CD4-positive, alpha-beta T cell treated with Interleukin-4 for 4 hours (primary cell): ENCODE measurements at places on chromosomes 12 and 14.

- DNase-seq = no peak
Measured at GRCh38 chr12:14326699-14327098, 38.8 kb upstream of the ATF7IP start.

DNA sequence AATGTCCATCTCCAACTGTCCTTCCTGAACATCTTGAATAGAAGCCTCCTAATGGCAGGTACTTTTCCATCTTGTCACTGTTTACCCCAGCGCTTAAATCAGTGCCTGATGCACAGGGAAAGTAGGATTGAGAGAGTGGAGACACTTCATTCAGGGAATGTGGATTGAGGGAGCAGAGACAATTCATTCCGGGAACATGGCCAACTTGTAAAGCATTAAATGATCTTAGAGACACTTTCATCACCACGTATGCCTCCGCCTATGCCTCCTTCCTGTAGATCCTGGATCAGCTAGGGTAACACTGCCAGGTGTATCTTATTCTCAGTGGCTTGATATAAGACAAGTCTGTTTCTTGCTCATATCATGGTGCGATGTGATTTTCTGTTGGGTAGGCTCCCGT, 67.6 kb upstream of the CSRP2 start:
- DNase-seq = no peak

- DNase-seq = no peak
Measured at GRCh38 chr12:6508087-6508486, 14.2 kb downstream of the NCAPD2 start.

DNA sequence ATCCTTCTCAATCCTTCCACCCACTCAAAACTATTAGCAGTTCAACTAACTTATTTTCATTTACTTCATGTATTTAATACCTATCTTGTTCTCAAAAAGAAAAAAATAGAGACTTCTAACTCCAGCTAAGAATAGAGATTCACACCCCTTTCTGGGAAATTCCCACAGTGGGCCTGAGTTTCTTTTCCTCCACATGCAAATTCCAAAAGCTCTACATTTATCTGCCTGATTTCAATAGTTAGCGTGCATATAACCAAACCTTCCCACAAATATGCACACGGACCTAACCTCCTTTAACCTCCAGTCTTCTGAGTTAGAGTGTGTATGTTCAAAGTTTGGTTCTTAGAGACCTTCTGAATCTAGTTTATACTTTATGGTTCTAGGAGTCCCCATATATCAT, 62.5 kb downstream of the GRIN2B start:
- DNase-seq = no peak

DNA sequence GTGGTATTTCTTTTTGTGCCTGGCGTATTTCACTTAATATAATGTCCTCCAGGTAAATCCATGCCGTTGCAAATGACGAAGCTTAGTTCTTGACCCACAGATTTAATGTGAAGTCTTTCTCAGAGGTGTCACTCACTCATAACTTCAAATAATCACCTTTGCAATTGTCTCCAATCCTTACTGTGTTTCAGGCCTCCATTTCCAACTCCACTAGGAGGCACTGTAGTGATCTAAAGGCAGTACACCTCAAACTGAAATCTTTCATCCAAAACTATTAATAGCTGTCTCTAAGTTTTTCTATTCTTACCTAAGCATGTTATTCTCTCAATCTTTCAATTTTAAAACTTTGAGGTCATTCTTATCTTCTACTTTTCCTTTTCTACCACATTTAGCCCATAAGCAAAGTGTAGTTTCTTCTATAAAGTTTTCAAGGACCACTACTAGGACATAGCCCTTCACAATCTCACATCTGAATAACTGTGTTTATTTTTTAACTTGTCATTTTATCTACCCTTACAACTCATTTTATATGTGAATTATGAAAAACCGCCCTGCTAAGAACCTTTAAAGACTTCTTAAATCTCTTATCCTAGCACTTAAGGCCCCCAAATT, 25.5 kb upstream of the FBXO34 start:
- peak; percentile 57 for DNase-seq

DNA sequence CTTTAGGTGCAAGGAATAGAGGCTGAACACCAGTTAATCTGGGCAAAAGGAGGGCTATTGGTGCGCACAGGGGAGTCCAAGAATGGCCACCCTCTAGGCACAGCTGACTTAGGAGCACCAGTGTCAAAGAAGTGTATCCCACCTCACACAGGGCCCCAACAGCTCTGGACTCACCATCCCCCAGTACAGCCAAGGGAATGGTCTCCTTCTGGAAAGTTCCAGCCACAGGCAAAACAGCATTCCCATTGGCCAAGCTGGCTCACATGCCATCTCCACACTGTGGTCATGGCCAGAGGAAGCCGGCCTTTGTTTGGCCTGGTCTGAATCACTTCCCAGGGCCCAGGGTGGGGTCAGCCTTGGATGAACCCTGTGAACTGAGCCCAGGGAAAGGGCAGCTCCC, 120.1 kb downstream of the DICER1 start:
- no peak for DNase-seq

DNA sequence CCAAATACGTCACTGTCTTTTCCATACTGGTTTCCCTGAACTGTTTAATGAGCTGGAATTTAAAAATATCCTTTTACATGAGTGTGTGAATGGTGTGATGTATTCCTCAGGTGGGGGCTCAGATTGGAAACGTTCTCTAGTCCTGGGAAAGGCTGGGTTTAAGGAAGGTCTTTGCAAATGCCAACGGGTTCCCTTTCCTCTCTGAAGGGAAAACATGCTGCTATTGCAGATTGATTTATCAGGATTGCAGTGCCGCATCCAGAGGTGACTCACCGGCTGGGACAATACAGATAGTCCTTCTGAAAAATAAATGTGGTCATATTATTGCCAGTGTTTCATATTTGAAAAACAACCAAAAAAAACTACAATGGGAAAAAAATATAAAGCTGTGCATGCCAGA, 193.1 kb upstream of the FLRT2 start:
- no peak for DNase-seq

DNA sequence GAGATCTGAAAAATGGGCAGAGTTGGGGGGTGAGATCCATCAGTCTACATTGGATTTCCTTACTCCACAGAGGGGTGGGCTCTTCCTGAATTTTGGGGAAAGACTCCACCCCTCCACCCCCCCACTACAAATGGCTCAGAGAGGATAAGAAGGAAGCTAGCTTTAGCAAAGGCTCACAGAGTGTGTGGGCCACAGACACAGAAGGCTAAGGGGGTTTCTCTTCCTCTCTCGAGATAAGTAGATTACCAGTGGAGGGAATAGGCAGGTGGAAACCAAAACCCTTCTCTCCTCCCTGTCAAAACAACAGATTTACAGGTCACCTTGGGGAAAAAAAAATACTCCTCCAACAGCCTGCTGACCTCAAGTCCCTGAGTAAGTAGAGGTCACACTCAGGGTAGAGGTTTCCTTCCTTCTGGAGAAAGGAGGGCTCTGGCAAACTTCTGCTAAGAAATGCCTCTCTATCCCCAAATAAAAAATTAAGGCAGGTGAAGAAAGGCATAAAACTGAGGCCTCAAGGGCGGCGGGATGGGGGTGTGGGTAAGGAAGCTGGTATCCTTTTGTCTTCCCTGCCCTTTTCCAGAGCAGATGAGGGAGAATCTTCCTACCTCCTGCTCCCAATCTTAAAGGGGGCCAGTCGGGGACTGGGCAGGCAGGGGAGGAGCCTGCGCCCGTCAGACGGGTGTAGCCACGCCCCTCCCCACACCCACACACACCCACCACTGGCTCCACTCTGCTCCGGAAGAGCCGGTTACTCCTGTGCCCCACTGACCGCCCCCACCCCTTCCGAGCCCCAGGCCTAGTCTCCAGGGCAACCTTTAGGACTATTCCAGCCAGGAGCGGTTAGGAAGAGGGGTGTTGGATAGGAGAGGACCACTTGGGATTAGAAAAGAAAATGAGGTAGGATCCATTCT, 1.9 kb upstream of the BAZ2A start:
- peak; percentile 39 for DNase-seq

GRCh38 chr14:67441256-67441655, 29.3 kb upstream of the PLEK2 start:
- no peak for DNase-seq

DNA sequence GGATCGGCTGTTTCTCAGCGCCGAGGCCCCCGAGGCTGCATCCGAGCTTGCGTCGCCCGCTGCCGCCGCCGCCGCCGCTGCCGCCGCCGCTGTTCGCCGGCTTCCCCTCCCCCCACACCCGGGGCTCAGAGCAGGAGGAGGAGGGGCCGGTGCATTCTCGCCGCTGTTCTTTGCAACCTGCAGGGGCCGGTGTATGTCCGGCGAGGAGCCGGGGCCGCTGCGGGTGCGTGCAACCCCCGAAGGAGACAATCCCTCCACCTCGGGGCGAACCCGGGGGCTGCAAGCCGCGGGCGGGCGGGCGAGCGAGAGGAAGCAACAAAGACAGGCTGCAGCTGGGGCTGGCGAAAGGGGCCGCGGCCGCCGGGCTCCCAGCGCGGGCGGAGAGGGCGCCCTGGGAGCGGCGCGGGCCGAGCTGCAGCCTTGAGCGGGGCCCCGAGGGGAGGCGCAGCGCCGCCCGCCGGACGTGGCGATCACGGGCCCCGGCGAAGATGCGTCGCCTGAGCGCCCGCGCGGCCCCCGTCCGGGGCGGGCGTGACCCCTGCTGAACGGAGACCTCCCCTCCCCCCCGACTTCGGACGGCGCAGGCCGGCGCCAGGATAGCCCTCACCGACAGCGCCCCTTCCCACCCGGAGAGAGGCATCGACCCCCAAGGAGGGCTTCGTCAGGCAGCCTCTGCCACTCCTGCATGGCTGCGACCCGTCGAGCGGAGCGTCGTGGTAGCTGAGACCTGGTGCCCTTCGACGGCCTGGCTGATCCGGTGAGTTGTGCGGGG, 702 bp downstream of the FAM222A start:
- DNase-seq = peak; percentile 26

DNA sequence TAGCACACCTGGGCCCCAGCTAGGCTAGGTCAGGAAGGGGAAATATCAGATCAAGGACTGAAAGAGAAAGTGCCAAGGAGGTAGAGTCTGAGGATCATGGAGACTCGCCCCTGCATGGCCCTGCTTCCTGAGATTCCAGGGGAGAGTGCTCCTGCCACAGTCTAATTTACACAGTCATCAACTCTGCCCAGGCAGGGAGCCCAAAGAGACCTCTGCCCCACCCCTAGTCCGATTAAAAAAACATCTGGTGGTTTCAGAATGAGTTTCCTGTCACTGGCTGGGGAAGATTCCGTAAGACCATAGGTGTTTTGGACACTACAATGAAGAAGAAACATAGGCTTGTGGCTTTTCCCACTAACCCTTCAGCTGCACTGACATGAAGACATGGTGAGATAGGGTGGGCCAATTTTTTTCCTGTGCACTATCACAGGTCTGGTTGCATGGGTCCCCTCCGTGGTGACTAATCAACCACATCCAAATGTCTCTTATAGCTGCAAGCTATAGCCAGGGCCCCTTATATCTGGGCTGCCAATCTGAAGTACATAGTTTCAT, 31.5 kb upstream of the GZMB start:
- peak; percentile 58 for DNase-seq

DNA sequence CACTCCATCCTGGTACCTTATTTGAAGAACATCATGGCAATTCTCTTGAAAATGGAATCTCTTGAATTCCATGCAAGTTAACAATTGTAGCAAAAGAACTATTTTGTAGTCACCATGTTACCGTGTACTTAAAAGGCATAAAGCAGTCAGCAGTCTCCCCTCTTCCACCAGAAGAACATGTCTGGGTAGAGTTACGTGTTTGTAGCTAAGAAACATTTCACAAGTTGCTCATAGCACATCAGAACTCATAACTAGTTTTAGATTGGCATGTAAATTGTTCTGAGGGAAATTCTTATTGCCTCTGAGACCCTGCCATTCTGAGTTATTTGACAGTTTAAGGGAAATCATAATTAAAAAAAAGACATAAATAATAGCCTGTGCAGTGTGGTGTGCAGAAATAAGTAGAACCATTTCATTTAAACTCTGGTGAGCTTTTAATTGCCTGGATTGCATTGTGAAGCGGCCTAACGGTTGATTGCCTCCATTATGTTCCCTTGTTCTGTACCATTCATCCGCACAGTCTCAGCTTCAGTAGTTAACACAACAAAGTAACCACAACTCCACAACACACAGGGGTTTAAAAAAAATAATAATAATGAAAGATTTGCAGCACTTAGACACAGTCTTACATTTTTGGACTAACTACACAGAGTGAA, 2.6 kb downstream of the LMO3 start:
- no peak for DNase-seq

DNA sequence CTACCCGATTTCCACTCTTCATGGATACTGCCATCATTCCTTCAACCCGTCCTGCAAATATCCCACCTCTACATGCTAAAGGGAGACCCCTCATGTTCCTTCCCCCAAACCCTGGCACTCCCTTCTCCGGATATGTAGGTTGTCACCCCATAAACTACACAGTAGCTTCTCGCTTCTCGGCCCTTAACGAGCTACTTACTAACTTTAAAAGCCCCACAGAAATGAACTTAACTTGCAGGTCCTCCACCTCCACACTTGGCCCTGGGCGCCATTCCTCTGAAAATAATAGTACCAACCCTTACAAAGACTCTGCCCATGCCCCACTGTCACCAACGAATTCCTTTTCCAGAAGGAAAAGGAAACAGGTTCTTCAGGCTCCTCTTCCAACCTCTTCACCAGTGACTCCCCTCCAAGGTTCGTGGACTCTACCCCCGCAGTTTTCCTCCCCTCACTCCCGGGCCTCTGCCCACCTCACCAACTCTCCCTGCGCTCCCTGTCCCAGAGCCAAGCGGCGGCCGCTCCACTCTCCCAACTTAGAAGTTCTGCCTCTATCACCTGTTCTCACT, 1.2 kb downstream of the SPPL3 start:
- DNase-seq = no peak

GRCh38 chr12:24499151-24500146, 449.5 kb downstream of the BCAT1 start:
- DNase-seq = no peak

- no peak for DNase-seq
Measured at GRCh38 chr12:119547001-119547400, 46.6 kb upstream of the TMEM233 start.

DNA sequence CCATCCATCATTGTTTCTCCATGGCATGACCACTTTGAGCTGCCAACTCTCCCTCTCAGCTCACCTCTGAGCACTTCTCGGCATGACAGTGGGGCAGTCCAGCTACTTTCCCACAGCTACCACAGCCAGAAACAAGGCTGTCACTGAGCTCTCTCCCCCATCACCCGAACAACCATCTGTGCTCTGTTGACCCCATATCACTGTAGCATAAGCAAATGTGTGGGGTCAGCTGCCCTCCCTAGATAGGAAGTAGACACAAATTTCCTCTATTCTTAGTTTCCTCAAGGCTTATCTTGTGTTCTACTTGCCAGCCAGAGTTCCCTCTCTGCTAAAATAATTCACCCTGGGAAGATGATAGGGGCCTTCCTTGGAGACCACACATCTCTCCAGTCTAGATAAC, 82.6 kb upstream of the FUT8 start:
- DNase-seq = no peak

GRCh38 chr14:24051176-24051788, 527 bp upstream of the CARMIL3 start:
- DNase-seq = no peak
